Stimulated activated CD8-positive, alpha-beta memory T cell treated with anti-CD3 and anti-CD28 coated beads, Interleukin-2, amount 100 ng/mL, for 1 hour (primary cell): ENCODE measurements at places on chromosomes 2 and 18.
A peak's percentile ranks its signal among the peaks of the same experiment; 100 is the strongest.

GRCh38 chr2:161901460-161901859, 172.6 kb downstream of the DPP4 start:
- no peak for DNase-seq

DNA sequence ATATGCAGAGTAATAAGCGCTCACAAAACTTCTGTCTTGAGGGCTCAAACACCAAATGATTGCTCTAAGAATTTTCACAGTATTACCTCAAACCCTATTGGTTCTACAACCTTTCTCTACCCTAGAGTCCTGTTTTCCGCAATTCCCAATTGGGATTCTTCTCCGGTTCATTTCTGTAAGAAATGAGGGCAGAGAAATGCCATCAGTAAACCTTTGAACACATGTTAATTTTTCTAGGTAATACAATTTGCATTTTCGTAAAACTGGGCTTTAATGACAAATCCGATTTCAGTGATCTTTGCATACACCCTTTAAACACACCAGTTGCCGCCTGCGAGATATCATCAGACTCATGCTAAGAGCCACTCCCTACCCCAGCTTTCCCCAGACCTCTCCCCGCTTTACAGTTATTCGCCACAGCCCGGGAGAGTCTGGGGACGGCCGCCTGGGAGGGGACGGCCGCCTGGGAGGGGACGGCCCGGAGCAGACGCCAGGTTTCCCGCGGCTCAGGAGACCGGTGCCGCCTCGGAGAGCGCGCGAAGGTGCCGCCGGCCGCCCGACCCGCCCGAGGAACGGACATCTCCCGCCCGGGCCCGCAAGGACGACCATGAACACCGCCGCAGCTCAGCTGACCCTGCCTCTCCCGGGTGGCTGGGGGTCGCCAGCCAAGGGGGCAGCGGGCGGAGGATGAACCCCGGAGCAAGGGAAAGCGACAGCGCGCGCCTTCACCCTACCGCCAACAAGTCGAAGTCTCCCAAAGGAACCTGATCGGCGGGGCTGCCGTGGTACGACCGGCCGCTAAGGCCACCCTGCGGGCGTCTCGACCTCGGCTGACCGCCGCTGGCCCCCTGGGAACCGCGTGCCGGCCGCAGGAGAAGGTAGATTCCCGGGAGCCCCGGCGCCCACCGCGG, 463 bp downstream of the SMC6 start:
- DNase-seq: no peak

- DNase-seq: no peak
These were observed 65.8 kb downstream of the EMILIN2 start for GRCh38 chr18:2912357-2913299.

GRCh38 chr18:38635709-38636430, 1070.3 kb upstream of the CELF4 start:
- no peak for DNase-seq

DNA sequence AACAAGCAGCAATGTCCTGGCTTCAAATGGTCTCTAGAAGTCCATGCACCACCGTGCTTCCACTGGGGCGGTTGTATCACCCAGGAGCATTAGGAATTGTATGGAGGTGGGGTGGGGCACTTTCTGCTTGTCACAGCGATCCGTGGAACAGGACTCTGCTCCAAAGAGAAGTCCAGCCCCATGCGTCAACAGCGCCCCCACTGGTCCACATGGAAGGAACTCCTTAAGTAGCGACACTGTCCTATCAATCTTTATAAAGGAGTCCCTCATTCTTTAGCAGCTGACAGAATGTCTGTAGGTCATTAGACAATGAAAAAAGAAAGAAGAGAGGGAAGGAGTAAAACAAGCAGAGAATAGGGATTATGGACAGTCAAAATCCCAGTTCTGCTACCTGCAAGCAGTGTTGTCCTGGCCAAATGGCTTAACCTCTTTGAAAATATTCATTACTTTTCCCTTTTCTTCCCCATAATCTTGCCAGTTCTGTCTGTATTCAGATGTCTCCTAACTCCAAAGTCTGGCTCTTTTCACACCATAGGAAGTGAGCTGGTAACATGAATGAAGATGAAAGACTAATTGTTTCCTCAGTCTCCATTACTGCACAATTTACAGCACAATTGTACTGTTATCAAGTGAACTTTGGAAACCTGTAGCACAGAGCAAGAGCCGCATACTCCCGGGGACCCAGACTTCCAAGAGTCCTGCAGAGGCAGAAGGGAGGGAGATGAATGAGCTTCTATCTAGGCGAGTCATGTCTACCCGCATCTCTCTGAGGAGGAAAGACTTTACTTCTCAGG, 9.9 kb downstream of the NFE2L2 start:
- no peak for DNase-seq

GRCh38 chr18:22800551-22800951, 132.6 kb upstream of the RBBP8 start:
- no peak for DNase-seq

DNA sequence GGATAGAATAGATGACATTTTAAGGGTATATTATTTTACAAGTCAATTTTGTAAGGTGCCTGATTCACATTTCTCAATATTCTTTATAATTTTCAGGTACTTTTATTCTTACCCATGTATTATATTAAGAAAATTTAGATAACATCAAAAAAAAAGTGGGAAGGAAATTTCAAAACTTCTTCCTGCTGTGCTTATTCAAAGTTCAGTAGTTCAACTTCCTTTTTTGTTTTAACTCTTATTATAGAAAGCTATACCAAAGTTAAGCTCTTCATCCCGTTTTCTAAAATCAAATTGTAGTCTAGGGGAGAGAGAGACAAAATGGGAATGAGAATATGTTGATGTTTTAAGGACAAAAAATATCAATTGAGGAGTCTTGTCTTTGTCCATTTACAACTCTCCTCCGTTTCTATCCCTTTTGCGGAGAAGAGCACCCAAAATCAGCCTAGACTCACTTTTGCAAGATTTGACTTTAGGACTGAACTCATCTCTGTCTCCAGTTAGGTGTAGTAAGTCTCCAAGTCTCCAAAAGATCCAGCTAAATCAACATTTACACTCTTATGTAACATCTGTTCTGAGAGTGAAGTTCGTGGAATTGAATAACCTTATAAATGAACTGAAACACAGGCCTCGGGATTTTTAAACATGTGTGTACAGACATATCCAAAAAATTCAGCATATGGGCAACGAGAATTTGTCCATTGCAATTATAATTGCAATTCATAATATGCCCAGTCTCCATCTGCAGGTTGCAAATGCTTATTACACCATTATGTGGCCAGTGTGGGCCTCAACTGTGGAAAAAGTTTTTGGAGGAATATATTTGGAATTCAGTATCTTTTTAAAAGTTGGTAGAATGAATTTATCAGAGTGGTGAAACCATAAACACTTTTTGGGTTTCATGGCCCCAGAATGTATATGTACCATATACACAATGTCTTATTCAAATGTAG, 23.9 kb downstream of the FAM124B start:
- DNase-seq: no peak

DNA sequence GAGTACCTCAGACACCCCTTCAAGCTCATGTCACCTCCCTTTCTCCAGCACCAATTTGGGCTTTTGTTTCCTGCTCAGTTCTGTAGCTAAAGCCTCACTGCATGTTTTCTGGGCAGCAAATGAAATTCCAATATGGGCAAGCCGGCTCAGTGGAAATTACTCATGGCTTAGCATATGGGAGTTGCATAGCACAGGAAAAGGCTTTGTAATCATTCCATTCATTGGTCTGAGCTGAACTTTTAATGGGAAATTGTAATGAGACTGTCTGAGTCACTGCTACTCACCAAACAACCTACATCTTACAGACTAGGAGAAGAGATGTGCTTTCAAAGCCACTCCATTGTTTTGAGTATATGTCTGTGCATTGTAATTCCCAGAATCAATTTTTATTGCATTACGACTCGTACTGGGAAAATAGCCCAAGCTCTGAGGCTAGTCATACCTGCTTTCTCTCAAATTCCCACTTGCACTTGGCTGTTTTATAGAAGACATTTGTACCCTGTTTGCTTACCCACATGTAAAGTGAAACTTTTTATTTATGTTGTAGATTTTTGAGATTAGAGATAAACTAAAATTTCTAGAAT, 139.5 kb upstream of the LRATD1 start:
- no peak for DNase-seq

DNA sequence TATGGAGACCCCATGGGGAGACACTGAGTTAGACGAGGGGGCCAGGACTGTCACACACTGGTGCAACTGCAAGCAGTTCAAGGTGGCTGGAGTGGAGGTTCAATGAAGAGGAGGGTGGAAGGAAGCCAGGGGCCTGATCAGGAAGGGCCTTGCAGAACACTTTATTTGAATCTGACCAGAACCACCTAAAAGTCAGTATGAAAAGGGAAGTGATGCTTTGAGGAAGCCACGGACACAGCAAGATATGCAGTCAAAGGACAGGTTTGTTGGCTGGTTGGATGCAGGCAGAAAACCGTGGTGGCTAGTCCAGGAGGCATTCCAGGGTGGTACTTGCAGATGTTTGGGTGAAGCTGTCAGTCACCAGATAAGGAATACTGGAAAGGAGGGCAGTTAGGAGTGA, 3.5 kb upstream of the FAM124B start:
- no peak for DNase-seq

GRCh38 chr2:34664266-34664665, 1065.2 kb upstream of the FAM98A start:
- DNase-seq: no peak

DNA sequence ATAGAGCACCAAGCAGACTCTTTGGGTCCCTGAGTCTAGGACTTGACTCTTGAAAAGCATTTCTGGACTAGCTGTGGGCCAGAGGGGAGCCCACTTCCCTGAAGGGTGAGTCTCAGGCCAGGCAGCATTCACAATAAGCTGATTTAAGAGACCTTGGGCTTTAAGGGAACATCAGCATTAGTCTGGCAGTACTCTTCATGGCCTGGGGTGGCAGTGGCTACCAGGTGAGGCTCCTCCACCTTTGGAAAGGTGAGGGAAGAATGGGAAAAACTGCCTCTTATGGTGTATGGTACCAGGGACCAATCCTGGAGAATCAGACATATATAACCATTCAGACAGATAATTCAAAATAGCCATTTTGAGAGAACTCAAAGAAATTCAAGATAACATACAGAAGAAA, 599.9 kb upstream of the POU3F3 start:
- no peak for DNase-seq

DNA sequence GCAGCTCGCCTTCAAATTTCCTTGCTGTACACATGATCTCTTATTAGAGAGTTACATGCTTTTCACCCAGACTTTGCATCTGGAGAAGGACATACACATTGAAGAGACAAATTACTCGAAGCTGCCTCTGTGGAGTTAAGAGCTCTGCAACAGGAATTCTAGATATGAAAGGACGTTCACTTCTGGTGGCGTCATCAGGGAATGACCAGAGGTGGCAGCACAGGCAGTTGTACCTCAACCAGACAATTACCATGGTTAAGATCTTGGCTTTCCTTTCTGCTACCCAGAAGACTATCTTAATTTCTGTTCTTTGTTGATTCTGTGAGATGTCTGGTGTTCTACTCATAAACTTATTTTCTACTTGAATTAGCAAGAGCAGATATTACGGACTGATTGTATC, 39.1 kb upstream of the MC4R start:
- DNase-seq: no peak

- no peak for DNase-seq
These were observed 97.2 kb upstream of the ACVR1C start for GRCh38 chr2:157725846-157726245.

- no peak for DNase-seq
These were observed 115.6 kb upstream of the RMDN2 start for GRCh38 chr2:37809525-37809924.

- DNase-seq: no peak
These were observed 43.3 kb downstream of the PXDN start for GRCh38 chr2:1701020-1701419.

- DNase-seq: no peak
These were observed 89.7 kb upstream of the ST6GAL2 start for GRCh38 chr2:106975641-106976040.

DNA sequence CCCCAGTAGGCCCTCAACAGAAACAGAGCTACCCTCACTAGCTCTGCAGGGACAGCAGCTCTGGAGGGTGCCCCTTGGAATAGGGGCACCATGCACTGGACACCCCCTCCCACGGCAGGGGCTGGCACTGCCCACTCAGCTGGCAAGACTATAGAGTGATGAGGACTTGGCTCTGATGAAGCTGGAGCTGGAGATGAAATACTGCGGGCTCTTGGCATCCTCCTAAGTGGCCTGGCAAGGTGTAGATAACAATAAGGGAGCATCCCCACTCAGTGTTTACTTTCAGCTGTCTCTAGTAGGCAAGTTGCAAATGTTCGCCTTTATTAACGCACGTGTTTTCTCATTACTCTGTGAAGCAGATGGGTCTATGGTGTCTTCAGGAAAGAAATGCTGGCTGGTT, 92.7 kb downstream of the PDCL3 start:
- no peak for DNase-seq

DNA sequence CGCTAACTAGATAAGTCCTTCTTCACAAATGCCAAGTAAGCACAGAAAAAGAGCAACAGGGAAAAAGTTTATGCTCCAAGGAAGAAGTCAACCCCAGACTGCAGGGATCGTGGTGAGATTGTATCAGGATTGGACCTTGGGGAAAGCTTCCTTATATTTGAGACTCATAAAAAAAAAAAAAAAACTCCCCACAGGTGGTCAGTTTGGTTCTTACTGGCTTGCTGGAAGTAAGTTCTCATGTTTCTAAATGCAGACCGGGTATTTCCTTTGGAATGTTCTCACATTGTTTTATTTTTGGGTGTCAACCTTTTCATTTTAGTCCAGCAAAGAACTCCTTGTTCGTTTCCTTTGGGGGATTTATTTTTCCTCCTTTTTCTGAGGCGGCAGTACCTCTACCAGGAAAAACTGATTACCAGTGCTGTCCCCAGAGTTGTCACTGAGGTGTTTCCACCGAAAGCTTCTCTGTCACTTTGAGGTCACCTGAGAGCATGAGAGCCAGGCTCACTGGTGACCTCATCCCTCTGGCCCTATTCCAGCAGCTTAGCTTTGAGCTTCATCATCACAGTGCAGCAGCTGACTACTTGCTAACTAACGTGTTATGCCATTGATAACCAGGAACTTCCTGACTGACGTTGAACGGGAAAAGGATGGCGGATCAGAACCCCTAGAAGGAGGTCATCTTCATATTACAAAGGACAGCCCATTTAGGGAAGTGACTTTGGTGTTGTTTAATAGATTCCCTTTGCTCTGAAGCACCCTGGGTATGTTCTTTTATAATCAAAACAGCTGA, 16.8 kb upstream of the ATP8B1 start:
- DNase-seq: no peak

GRCh38 chr2:128290356-128290755, 28.3 kb downstream of the HS6ST1 start:
- DNase-seq: no peak

GRCh38 chr2:74515981-74516633, 1.9 kb downstream of the TLX2 start:
- DNase-seq: peak; percentile 62

GRCh38 chr18:1914489-1914888, 656.8 kb downstream of the METTL4 start:
- no peak for DNase-seq

DNA sequence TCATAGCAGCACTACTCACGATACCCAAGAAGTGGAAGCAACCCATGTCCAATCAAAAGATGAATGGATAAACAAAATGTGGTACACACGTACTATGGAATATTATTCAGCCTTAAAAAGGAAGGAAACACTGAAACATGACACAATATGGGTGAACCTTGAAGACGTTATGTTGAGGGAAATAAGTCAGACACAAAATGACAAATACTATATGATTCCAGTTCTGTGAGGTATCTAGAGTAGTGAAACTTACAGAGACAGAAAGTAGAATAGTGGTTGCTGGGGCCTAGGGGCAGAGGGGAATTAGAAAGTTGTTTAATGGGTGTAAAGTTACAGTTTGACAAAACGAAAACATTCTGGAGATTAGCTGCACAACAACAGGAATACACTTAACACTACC, 24.7 kb downstream of the TLK1 start:
- DNase-seq: no peak

- no peak for DNase-seq
These were observed 382.9 kb downstream of the DSEL start for GRCh38 chr18:67133669-67134068.
